ENCODE measurements at places on chromosomes 3 and 15.

DNA sequence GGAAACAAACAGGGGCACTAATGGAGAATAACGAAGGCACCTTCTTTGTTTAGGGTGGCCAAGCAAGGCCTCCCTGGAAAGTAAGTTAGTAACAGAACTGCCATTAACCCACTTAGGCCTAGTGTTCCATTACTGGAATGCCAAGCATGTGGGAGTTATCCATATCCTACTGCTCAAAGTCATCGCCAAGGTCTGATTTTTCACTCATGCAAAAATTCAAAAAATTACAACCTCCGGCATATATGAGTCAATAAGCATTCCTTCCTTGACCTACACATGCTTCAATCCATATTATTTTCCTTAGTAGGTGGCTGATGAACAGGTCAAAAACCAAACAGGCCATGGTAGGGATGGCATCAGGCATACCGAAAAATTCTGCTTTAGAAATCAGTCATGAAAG, 1097.2 kb downstream of the FHIT start:
- DNase-seq = no peak

- DNase-seq = no peak
Measured at GRCh38 chr3:189606774-189607173, 24.4 kb upstream of the TP63 start.

DNA sequence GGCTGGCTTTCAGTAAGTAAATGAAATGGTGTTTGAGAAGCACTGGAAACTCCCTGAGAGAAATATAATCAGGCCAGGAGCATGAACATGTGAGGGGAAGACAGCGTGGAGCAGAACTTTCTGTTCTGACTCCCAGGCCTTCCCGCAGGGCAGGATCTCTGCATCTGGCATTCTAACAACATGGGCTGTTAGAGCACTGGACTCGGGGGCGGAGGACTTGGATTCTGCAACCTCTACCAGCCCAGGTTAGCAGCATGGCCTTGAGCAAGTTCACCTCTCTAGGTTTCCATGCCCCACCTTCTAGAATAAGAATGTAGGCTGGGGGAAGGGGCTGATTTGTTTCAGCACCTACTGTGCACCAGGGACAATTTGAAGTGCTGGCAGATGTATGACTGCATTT, 12.5 kb upstream of the BFSP2 start:
- no peak for DNase-seq

DNA sequence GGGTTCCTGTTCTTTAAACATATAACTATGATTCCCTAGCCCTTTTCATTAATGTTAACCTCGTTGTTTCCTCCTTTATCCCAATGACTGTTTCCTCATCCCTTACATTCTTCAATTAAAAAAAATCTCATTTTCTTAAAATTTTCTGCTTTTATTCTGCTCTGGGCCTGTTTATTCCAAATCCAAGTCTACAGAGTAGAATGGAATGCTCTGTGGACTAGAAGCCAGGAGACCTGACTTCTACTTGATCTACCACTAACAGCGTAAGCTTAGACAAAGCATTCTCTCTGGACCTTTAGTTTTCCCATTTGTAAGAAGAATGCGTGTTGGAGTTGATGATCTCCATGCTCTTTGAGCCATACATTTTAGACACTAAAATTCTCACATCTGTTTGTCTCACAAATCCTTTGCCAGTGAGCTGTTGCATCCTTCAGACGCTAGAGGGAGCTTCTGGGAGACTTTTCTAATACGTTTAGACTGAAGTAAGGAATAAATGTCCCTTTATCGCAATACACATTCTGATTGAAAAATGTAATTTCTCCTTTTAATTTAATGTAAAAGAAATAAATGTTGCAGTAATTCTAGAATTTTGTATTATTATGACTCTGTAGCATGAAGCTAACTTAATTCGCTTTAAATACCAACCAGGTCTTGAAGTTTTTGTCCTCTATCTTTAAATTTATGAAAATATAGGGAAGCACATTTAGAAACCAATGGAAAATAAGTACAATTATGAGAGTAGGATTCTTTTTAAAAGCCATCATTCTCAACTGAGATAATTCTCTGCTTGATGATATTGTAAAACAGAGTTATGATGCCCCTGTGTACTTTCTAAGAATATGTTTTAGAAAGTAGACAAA, 21.7 kb upstream of the GMNC start:
- peak; percentile 82 for DNase-seq

- no peak for DNase-seq
Measured at GRCh38 chr3:46907271-46907670, 29.8 kb downstream of the PTH1R start.

GRCh38 chr3:72338942-72339669, 509.1 kb downstream of the SHQ1 start:
- no peak for DNase-seq

GRCh38 chr3:40828741-40829415, 304.1 kb downstream of the ZNF621 start:
- DNase-seq = no peak

- no peak for DNase-seq
Measured at GRCh38 chr3:58706395-58707167, 40.0 kb upstream of the FAM3D start.

- no peak for DNase-seq
Measured at GRCh38 chr3:74592359-74592758, 22.1 kb downstream of the CNTN3 start.

- DNase-seq = no peak
Measured at GRCh38 chr3:54349231-54349652, 226.9 kb downstream of the CACNA2D3 start.

- DNase-seq = no peak
Measured at GRCh38 chr3:59963676-59964075, 913.9 kb upstream of the CFAP20DC start.

DNA sequence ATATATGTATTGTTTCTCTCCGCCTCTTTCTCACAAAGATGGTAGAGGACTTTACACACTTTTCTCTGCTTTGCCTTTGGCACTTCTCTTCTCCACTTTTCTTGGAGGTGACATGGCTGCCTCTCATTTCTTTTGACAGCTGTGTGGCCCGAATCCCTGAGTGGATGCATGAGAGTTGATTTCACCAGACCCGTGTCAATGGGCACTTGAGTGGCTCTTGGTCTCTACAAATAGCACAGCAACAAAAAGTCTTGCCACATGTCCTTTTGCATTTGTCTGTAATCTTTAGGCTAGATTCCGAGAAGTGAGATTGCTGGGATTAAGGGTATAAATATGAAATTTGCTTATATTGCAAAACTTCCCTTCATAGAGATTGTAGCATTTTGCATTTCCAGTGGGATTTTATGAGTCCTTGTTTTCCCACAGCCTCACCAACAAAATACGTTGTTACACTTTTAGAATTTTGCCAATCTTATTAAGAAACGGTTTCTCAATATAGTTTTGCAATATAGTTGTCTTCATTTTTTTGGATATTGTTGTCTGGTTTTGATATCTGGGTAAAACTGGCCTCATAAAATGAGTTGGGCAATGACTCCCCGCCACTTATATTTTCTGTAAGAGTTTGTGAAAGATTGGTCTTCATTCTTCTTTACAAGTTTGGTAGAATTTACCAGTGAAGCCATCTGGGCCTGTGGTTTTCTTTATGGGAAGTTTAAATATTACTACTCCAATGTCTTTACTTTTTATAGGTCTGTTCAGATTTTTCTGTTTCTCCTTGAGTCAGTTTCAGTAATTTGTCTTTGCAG, 5.2 kb upstream of the TRPM1 start:
- no peak for DNase-seq

DNA sequence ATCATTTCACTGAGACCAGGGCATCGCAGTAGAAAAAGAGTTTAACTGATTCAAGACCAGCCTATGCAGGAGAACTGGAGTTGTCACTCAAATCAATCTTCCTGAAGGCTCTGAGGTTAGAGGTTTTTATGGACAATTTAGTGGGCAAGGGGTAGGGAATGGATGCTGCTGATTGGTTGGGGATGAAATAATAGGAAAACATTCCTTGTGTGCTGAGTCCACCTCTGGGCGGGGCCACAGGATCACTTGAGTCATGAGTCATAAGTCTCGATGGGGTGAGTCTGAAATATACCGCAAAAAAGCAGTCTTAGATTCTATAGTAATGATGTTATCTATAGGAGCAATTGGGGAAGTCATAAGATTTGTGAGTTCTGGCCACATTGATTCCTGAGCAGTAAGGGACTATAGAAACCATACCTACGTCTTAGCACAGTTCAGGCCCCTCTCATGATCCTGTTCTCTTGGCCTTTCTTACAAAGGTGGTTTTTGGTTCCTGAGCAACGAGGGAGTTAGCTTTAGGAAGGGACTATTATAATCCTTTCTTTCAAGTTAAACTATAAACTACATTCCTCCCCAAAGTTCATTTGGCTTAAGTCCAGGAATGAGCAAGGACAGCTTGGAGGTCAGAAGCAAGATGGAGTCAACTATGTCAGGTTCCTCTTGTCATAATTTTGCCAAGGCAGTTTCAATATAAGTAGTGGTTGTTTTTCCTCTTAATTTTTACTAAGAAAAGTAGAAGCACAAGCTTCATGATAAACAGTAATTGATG, 2.7 kb upstream of the OPA1 start:
- no peak for DNase-seq

GRCh38 chr3:196518966-196519717, 4.0 kb upstream of the SMCO1 start:
- DNase-seq = peak; percentile 88

- DNase-seq = no peak
Measured at GRCh38 chr15:40762919-40763800, 708 bp upstream of the GCHFR start.

DNA sequence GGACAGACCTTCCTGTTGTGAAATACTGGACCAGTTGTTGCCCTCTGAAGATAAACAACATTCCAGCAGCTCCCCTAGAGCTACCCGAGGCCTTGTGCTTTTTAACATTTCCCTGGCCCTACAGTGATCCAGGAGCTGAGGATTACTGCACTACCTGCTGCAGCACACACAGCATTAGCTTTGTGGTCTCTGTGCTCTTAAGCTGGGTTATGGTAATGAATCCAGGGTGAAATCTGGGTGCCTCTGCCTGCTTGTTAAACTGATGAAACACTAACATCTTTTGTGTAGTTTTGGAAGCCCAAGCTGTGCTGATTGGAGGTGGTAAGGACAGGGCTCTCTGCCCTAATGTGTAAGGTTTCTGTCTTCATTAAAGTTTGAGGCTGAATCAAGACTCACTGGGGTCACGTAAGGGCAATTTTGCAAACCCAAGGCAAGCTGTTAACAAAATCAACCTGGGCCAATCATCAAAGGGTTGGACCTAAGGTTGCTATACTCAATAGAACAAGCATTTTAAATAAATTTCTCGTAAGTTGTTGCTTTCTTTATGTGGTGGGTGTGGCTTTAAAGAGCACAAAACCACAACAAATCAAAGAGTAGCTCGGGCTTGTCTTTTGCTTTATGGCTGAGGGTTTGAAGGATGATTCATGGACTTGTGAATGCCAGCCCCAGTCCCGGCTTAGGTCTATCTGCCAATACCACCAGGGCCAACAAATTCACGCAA, 183.9 kb downstream of the TPRG1 start:
- DNase-seq = no peak

- DNase-seq = no peak
Measured at GRCh38 chr15:91921843-91922198, 68.3 kb downstream of the SLCO3A1 start.

Data from NAMALWA (cell line).